ENCODE measurements at places on chromosomes 13 and 19. TPM values are rescaled to one million over a fixed set of nuclear protein-coding genes. Genes with fewer than 3 reads are reported as not detected.

GRCh38 chr13:109720758-109721184, 65.6 kb downstream of the IRS2 start:
- no peak for DNase-seq

DNA sequence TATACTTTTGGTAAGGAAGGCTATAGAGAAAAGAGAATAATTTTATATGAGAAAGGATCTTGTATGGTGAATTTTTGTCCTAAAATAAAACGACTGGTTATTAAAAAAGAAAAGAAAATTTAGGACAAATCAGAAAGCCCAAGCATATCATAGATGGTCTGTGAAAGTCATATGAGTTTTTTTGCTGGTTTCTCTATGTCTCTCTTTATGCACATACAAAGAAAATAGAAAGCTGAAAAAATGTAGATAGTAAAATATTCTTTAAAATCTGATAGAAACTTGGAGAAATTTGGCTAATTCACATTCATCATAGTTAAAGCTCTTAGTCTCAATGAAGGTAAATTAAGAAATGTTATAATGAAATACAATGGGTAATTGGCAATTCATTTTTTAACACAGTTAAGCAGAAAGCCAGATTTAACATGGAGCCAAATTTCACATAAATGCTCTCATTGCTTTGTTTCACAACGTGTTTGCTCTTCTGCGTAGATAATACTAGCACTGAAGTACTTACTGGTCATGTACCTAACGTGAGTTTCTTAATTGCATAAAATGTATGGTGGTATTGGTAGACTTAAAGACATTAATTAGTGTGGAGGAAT, 621.5 kb upstream of the ATXN8OS start:
- DNase-seq: no peak

DNA sequence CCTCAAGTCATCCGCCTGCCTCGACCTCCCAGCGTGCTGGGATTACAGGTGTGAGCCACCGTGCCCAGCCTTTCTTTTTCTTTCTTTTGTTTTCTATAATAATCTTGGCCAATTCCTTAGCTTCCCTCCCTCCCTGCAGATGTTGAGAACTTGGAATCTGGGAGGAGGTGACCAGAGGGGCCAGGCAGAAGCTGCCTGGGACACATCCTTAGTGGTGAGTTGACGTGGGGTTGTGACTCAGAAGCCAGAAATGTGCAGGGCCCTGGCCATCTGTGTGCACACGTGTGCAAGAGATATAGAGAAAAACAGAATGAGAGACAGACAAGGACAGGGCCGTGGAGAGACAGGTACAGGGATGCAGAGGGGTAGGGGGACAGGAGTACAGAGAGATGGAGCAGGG, 154.3 kb downstream of the SIPA1L3 start:
- peak; percentile 79 for DNase-seq

DNA sequence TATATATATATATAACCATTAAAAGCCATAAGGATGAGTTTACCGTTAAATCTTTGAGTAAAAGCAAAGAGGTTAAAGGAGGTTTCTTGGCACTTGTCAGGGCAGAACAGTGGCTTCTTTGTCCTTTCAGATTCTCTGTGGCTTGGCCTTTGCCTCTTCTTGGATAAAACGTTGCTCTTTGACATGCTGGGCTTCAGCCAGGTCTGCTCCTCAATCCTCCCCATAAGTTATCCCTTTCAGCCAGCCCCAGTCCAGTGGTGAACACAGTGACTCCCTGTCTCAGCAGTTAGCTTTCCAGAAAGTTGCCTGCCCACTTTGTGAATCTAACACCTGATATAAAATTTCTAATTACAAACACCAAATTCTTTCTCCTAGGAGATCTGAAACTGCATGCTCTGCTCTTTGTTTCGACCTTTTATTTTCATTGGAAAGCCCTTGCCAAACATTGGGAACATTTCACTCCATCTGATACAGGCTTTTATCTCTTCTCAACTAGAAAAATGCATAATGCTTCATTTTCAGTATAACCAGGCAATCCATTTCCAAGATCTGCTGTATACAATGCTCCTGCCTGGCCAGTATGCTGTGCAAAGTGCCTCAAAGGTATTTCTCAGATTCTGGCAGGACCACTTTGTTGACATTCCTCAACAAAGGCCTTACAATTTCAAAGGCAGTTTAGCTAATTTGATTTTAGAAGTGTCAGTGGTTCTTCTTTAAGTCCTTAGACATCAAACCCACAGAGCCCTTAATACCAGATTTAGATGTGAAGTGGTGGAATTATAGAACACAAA, 16.2 kb upstream of the MED4 start:
- DNase-seq: peak; percentile 26

DNA sequence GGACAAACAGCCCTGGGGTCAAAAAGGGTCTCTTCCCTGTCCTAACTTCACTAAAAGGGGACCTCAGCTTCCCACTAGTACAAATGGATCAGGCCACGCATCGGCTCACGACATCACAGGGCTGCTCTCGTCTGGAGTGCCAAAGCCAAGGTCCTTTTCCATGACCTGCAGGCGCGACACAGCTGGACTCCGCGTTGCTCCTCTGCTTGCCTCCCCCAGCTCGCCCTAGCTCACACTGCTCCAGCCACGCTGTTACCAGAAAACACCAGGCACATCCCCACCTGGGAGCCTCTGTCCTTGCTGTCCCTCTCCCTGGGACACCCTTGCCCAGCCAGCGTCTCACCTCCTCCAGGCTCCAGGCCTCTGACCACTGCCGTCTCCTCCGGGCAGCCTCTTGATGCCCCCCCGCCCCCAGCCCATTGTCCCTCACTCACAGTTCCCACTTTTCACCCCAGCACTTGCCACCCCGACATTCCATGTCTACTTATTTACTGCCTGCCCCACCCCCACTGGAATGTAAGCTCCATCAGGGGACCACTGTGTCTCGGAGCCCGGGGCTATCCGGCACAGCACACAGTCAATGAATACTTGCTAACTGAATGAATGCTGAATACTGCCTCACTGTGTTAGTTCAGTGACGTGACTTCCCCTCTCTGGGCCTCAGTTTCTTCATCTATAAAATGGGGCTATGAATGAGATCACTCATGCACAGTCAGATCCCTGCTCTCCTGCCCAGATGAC, 20.7 kb downstream of the AKT2 start:
- DNase-seq: no peak

DNA sequence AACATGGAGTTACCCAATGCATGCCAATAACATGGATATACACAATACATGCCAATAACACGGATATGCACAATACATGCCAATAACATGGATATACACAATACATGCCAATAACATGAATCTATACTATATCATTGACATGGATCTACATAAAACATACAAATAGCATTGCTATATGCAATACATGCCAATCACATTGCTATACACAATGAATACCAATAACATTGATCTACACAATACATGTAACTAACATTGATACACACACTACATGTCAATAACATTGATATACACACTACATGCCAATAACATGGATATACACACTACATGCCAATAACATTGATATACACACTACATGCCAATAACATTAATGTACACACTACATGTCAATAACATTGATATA, 932 bp upstream of the PIP5K1C start:
- no peak for DNase-seq

DNA sequence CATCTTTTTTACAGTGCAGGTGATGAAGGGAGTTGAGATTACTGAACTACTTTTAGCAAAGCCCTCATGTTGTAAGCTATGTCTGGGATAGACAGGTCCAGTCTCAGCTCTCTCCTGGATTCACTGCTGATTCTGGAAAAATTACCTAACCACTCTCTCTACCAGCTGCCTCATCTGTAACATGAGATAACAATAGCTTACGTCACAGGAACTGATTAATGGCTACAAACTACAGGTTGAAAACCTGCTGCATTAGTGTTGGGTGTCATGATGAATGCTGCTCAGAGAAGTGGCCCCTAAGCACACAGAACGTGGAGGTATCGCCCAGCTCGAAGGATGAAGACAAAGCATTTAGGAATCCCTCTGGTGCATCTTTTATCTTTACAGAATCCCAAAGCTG, 277.8 kb downstream of the ABCC4 start:
- DNase-seq: no peak

DNA sequence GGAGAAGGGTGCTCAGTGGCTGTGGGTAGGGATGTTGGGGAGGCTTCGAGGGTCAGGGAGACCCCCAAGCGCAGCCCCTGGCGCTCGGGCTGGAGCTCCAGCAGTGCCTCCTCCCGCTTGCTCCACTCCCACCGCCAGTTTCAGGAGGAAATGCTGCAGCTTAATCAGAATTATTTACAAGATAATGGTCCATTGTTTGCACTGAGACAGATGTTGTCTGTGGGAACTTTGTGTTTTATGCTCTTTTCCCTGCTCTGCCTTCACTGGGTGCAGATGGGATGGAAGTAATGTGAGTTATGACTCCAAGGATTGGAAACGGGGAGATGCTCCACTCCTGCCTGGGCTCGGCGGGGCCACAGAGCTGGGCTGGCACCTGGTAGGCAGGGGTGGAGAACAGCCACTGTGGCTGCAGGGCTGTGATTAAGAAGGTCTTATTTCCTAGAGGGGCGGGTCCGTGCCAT, 192.4 kb downstream of the ZNF536 start:
- no peak for DNase-seq

The POSTN gene
- total RNA-seq: 20.8 TPM

The PSG11 gene
- not detected for total RNA-seq

Measured in LHCN-M2 (cell line).